ENCODE measurements at places on chromosomes 5 and 9.
A peak's percentile ranks its signal among the peaks of the same experiment; 100 is the strongest.

GRCh38 chr5:178143901-178144300 is 9.8 kb downstream of the NHP2 start:
- DNase-seq: no peak

- DNase-seq: no peak
These were observed 5.5 kb downstream of the QRFP start for GRCh38 chr9:130890870-130891687.

GRCh38 chr9:119838210-119838609 is 469.0 kb upstream of the BRINP1 start:
- DNase-seq: no peak

DNA sequence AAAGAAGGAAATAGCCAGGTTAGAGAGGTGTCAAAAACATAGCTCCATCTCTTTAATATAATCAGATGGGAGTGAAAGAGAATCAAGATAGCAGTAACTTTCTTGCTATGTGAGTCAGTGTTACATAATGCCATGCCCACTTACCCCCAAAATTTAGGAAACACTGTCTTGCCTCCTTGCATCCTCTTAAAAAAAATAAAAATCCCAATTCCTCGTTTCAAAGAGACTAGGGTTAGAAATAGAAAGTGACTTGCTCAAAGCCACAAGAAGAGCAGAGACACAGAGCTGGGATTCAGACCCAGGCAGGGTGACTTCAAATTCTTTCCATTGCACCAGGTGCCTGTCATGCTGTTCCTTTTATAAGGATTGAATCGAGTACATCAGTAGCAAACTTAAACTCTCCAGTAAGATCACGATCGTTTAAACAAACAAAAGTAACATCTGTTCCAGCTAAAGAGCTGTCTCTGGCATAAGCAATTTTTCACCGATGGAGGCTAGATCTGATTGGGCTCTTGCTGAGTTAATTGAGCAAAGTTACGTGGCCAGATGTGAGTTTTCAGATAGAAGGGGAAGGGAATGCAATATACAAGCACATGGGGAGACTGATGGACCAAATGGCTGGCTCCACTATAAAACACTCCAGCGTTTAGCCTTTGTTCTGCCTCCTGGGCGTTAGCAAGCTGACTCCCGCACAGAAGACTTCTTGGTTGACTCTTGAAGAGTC is 176.9 kb downstream of the PALM2AKAP2 start:
- no peak for DNase-seq

- DNase-seq: no peak
These were observed at the start of gene EGFL7 for GRCh38 chr9:136662656-136663581. TSS of gene EGFL7 (plus strand) at chr9:136662916. CDS start at chr9:136668283, 5,367 bp downstream.

GRCh38 chr9:6501526-6502210 is 88.7 kb downstream of the UHRF2 start:
- DNase-seq: no peak

- no peak for DNase-seq
These were observed 788 bp downstream of the ZNF346 start for GRCh38 chr5:177023303-177023664.

DNA sequence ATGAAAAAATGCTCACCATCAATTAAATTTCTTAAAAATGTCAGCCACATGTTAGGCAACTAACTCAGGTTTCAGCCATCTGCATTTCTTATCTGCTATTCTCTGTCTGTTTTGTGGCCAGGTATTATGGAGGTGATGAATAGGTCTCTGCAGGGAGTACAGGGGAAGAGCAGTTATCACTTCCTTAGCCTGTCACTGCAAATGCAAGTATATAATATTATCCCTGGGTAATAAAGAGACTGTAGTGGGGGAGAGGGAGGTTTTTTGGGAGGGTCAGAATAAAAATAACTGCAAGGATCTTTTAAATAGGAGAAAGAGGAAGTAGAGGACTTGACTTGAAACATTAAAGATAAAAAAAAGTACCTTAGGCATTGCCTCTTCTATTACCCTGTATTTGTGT is 49.6 kb upstream of the PTGER4 start:
- no peak for DNase-seq

DNA sequence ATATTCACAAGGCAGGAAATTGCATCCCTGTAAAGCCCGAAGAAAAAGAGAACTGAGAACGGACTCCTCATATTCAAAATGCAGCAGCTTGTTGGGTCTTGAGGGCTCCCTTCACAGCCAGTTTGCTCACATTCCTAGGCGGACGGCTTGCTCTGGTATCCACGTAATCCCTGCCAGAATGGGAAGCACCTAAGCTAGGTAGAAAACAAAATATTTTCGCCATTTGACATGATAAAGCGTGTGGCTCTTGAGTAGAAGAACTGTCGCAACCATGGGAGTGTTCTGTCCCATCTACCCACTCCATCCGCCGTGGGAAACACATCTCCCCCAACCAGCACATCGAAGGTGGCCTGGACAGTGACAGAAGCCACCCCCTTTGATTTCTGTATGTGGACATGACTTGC is 183.1 kb downstream of the GAS1 start:
- DNase-seq: no peak

GRCh38 chr5:24351285-24351684 is 293.5 kb downstream of the CDH10 start:
- DNase-seq: no peak

DNA sequence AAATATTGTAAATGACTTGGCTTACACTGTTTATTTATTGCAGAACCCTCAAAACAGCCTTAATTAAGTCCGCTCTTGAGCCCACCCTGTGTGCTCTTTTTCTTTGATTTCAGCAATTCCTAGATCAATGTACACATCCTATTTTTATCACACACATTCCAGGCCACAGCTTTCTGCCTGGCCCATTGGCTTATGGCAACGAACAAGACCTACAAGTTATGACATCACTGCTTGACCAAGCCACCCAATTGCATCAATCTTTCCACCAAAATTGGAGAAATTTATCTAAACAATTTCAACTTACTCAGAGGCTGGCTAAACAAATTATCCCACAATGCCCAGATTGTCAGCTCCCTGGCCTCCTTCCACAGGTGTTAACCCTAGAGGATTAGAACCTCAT is 158.4 kb downstream of the CPLANE1 start:
- DNase-seq: no peak

- DNase-seq: no peak
These were observed 79.8 kb downstream of the RICTOR start for GRCh38 chr5:38994324-38994927.

DNA sequence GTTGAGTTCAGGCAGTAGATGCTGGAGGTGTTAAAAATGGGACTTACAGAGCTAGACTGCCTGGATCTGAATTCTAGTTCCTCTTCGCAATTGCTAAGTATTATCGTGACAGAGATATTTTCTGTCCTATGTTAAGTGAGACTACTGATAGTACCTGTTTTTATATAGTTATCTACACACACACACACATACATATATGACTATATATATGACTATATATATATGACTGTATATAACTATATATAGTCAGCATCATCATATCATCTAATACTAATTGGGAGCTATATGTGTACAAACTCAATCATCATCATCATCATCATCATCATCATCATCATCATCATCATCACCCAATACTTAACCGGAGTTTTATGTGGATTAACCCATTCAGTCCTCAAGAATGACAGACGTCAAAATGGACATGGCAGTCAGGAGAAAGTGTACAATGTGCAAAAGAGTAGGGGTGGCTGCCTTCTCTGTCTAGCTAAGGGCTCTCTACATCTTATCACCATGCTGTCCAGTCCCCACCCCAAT is 7.3 kb downstream of the PIK3R1 start:
- DNase-seq: no peak

DNA sequence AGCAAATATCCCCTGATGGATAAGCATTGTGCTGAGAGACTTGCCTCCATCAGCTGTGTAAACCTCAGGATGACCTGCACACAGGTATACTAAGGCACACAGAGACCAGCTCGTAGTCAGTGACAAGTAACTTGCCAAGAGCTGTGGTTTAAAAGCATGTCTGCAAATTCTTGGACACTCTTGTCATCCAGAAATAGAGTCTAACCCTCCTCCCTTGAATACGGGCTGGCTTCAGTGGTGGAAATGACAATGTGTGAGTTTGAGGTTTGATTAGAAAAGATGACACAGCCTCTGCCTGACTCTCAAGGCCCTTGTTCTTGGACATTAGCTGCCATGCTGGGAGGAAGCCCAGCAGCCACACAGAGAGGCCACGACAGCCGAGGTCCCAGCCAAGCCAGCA is 114.4 kb downstream of the GADD45G start:
- DNase-seq: no peak

DNA sequence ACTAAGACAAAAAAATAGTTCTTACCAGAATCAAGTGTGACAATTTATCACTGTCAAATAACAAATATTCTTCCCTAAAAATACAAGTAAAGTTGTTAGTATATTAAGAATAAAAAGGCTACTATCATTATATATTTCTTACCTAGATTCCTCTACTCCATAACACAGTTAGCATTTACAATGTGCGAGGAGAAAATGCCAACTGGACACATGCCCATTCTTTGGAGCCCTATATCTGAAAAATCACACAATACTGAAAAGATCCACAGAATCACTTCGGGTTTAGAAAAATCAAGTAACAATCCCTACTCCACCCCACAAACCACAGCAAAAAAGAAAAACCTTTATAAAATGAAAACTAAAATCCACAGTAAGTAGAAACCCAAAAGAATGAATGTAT is 70.9 kb downstream of the PKD2L2 start:
- DNase-seq: no peak

- no peak for DNase-seq
These were observed 18.9 kb downstream of the KCNN2 start for GRCh38 chr5:114380721-114381120.

- no peak for DNase-seq
These were observed 1306.5 kb upstream of the CDH9 start for GRCh38 chr5:28344836-28345433.

- no peak for DNase-seq
These were observed 124.4 kb downstream of the SSBP2 start for GRCh38 chr5:81626524-81626923.

- no peak for DNase-seq
These were observed 128.0 kb downstream of the RASEF start for GRCh38 chr9:82934949-82935348.

DNA sequence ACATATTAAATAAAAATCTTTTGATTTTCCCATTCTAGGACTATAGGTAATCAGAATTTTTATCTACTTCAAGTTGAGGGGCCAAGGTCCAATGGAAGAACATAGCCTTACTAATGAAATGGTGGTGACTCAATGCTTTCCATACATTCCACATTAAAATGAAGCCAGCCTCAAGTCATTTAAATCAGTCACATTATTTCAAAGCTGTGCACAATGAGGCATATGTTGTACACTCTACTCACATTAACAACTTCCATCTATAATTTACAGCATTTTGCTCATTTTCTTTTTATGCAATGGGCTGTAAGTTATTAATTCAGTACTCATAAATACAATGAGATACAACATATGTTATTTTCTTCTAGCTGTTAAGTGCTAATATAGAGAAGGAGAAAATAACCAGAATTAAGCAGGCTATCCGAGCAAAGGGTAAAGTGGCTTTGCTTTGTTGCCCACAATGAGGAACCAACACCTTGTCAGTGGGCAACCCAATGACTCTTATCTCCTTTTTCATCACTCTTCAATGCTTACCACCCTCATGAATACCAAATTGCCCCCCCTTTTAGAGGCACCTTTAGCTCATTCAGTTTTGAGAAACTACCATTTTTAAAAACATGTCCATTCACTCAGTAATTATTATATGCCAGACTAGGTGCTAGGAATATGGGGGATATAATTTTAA is 52.4 kb downstream of the TTLL11 start:
- no peak for DNase-seq

- DNase-seq: no peak
These were observed 21.0 kb upstream of the TLX3 start for GRCh38 chr5:171288066-171288465.

- DNase-seq: no peak
These were observed 717.1 kb upstream of the ZNF608 start for GRCh38 chr5:125463466-125464092.

GRCh38 chr5:122064992-122065391 is 13.1 kb downstream of the LOX start:
- DNase-seq: no peak

DNA sequence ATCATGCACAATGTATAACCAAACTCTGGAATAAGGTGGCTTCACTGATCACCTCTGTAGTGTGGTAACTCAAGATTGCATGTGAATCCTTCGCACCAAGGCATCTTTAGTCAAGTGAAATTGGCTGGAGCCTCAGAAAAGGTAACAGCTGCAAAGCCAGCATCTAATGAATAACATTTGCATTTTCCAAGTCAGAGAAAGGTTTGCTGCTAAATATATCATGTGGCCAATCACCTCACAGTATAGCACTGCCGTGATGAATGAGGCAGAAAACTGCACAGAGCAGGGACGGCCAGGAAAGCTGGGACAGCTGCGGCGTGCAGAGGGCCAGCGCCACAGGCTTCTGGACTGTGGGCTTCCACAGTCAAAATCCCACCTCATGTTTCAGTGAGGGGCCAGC is 18.5 kb downstream of the MRPS27 start:
- no peak for DNase-seq

DNA sequence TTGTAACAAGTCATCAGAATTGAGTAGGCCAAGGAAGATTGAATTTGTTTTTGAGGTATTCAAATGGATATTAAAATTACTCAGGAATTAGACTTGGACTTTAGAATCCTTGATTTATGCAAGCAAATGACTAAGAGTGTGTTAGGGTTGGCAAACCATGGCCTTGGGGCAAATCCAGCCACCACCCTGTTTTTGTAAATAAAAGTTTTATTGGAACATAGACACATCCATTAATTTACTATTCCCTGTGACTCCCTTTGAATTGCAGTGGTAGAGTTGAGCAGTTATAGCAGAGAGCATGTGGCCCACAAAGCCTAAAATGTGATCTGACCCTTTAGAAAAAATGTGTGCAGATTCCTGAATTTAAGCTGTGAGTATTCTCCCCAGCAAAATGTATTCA is 115.6 kb downstream of the WDR70 start:
- no peak for DNase-seq

DNA sequence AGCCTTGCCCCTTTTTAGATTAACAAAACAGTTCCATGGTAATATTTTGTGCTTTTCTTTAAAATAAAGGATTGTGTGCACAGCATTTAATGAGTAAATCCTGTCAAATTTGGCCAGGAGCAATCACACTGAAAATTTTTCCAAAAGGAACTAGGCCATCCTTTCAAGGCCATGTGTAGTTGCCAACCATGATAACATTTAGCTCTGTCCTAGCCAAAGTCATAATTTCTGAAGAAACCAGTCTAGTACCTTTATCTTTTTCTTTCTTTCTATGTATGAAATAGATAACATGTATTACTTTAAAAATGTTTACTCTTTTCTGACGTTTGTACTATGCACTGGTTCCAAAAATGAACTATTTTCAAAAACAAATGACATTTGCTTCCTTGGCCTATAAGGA is 143.7 kb downstream of the PBX3 start:
- peak; percentile 33 for DNase-seq

GRCh38 chr5:56840597-56840996 is 25.2 kb downstream of the MAP3K1 start:
- no peak for DNase-seq

DNA sequence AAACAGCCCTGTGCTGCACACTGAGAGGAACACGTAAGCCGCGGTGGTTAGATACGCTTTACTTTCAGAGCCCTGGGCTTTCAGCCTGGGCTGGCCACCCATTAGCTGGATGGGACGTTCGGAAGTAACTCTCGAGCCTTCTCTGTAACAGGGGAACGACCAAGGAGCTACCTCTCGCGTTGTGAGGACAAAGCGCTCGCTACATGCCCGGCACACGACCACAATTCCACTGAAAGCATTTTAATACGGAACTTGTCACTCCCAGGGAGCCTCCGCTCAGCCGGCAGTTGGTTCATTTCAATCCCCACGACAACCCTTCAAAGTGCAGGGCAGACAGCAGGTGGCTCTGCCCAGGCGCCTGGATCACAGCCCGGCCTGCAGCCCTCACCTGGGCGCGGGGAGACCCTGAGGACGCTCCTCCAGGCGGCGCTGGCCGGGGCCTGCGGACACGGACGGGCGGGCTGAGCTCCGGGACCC is 368 bp downstream of the SURF1 start:
- DNase-seq: no peak

All from NCI-H2029 treated with DMSO at 0.1 percent for 48 hours (cell line).